ENCODE measurements at places on chromosomes 7 and 10. TPM values are rescaled to one million over a fixed set of nuclear protein-coding genes. Genes with fewer than 3 reads are reported as not detected.

MUC3A gene
- total RNA-seq = 0.11 TPM

OR2A5 gene
- total RNA-seq = not detected

C10orf95 gene
- 1.6 TPM for total RNA-seq

PRSS37 gene
- total RNA-seq = not detected

ZPBP gene
- total RNA-seq = not detected

NANOS1 gene
- total RNA-seq = 5.4 TPM

NKX2-3 gene
- total RNA-seq = 0.07 TPM

OR2A12 gene
- total RNA-seq = not detected

SUGCT gene
- 1.7 TPM for total RNA-seq

PAPOLB gene
- total RNA-seq = 0.40 TPM

DNA sequence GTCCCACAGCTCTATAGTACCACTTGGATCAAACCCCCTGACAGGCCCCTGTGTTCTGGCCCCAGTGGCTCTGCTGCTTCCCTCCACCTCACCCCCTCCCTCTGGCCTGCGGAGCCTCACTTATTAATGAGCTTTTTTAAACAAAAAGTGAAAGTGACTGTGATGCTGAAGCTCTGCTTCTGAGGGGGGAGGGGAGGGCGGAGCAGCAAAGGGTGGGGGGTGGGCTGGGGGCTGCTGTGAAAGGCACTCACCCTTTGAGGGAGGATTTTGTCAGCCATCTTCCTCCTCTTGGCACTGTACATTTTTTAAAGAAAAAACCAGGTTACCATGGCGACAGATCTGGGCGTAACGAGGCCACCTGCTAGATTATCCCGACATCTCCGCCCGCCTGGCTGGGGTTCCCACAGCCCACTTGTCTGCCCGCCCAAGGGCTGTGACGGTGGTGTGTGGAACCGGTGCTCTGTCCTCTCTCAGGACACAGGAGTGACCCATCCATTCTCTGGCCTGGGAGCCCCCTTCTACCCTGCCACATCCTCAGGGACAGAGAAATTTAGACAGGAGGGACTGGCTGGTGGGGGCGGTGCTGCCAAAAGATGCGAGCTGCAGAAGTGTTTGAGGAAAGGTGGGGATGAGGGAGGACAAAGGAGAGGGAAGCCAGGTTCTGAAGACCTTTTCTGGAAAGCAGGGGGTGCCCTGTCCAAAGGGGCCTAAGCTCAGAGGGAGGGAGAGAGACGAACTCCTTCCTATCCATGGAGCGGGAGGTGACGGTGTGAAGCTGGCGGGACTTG, 4.9 kb downstream of the SMARCD3 start:
- H3K4me1 ChIP-seq = peaks cover 4% of the 10 kb centered on the region
- no peak for DNase-seq

DNA sequence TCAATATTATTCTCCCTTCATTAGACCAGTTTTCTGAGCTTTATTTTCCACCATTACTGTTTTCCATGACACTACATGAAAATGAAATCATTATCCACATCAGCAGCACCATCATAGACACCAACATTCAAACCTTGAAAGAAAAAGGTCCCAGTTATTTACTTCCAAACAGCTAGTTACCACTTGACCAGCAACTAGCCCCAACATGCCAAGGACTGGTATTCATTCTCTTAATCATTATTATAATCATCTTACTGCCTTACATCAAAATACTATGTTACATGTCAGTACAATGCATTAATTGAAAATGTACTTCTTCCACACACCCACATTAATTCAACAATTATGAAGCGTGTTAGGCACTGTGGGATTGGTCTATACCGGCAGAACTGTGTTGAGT, 199.4 kb downstream of the TSPAN12 start:
- DNase-seq = no peak
- H3K4me1 ChIP-seq = peaks cover 5% of the 10 kb centered on the region
- H3K36me3 ChIP-seq = no peaks in the 10 kb centered on the region
- H3K27ac ChIP-seq = no peak overlapping the region
- H3K27me3 ChIP-seq = no peaks in the 10 kb centered on the region

DNA sequence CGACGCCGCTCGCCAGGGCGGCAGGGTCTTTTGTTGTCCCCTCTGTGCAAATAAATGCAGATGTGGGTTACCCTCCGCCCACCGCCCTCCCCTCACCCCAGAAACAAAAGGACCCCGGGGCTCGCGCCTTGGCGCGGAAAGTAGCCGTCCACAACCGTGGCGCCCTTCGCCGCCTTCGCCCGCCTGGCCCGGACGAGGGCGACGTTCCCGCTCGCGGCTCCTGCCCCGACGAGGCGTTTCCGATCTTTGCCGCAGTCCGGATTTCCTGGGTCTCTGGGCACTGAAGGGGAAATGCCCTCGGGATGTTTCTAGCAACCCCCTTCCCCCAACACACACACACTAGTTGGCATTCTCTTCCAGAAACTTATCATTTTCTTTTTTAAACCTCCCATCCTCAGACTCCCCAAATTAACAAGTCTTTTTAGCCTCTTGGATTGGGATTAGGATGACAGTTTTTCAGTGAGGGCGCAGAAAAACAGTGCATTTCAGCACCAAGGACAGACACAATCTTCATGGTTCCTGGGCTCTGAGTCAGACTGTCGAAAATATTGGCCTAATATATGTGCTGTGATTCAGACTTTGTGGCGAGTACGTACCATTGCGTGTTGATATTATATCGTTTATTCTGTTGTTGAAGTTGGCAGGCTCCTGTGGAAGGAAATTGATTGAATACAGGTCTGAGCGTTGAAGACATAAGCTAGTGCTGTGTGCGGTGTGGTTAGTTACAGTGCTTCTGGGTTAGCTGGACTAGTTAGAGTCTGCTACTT, 771 bp downstream of the PHYHIPL start:
- no peak overlapping the region for H3K27ac ChIP-seq
- peak; percentile 85 for DNase-seq
- peaks cover 41% of the 10 kb centered on the region for H3K27me3 ChIP-seq
- no peaks in the 10 kb centered on the region for H3K36me3 ChIP-seq
- H3K4me1 ChIP-seq = no peaks in the 10 kb centered on the region

DNA sequence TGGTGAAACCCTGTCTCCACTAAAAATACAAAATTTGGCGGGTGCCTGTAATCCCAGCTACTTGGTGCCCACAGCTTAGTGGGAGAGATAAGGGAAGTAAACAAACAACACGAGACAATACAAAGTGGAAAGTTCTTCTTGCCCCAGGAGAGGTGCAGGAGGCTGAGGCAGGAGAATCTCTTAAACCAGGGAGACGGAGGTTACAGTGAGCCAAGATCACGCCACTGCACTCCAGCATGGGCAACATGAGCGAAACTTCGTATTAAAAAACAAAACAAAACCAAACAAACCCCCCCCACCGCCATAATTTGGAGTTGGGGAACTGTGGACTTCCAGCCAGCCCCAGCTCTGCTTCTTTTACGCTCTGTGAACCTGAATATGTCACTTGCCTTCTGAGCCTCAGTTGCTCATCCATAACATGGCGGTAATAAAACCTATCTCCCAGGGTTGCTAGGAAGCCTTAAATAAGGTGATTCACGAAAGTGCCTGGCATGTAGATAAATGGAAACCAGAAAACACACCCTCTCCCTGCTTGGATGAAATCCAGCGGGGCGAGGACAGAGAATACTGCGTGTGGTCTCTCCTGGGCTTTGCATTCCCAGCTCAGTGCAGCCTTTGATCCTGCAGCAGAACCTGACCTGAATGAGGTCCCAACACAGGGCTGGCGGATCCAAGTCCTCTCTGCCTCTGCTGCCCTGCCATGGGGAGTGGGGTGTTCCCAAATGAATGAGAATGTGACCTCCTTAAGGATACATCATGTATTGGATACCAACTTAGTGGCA, 10.2 kb downstream of the MLXIPL start:
- DNase-seq = peak; percentile 39
- peaks cover 9% of the 10 kb centered on the region for H3K4me1 ChIP-seq
- no peaks in the 10 kb centered on the region for H3K36me3 ChIP-seq
- no peaks in the 10 kb centered on the region for H3K27me3 ChIP-seq
- no peak overlapping the region for H3K27ac ChIP-seq

DNA sequence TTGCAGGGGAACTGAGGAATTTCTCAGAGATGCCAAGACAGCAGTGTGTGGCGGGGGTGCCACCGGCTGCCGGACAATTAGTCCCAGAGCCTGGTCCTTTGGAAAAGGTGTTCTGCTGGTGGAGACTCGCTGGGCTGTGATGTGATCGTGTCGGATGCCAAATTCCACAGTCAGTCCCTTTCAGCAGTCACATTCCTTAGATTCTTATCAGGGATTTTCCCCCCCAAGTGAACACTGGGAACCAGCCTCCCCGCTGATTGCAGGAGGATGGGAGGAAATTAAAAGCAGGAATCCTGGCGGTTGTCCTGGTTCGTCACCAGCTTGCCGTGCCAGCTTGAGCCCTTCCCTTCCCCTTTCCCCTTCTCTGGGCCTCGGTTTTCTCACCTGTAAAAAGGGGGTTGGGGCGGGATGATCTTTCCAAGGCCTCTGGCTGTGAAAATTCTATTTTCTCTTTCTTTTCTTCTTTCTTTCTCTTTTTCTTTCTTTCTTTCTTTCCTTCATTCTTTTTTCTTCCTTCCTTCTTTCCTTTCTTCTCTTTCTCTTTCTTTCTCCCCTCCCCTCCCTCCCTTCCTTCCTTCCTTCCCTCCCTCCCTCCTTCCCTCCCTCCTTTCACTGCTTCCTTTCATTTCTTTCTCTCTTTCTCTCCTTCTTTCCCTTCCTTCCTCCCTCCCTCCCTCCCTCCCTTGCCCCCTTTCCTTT, 39.6 kb downstream of the COL26A1 start:
- DNase-seq = peak; percentile 76
- H3K4me3 ChIP-seq = peak overlapping the region; percentile 59
- 0 out of 2 replicates have a peak, but pooled peaks cover 4% of the 10 kb centered on the region for H3K27me3 ChIP-seq
- H3K4me1 ChIP-seq = peaks cover 8% of the 10 kb centered on the region
- no peaks in the 10 kb centered on the region for H3K36me3 ChIP-seq
- no peak overlapping the region for H3K27ac ChIP-seq

GRCh38 chr10:29244978-29245377, 43.9 kb upstream of the LYZL1 start:
- H3K27me3 ChIP-seq = no peaks in the 10 kb centered on the region
- H3K27ac ChIP-seq = no peak overlapping the region
- no peaks in the 10 kb centered on the region for H3K36me3 ChIP-seq
- no peak for DNase-seq
- H3K4me1 ChIP-seq = no peaks in the 10 kb centered on the region

GRCh38 chr10:72079356-72079755, 9.0 kb downstream of the SPOCK2 start:
- H3K4me3 ChIP-seq = no peak overlapping the region
- no peaks in the 10 kb centered on the region for H3K36me3 ChIP-seq
- DNase-seq = no peak

- no peaks in the 10 kb centered on the region for H3K27me3 ChIP-seq
- H3K27ac ChIP-seq = no peak overlapping the region
- H3K4me3 ChIP-seq = no peak overlapping the region
- H3K36me3 ChIP-seq = no peaks in the 10 kb centered on the region
These were observed 125.7 kb downstream of the RGS10 start for GRCh38 chr10:119416855-119417254.

DNA sequence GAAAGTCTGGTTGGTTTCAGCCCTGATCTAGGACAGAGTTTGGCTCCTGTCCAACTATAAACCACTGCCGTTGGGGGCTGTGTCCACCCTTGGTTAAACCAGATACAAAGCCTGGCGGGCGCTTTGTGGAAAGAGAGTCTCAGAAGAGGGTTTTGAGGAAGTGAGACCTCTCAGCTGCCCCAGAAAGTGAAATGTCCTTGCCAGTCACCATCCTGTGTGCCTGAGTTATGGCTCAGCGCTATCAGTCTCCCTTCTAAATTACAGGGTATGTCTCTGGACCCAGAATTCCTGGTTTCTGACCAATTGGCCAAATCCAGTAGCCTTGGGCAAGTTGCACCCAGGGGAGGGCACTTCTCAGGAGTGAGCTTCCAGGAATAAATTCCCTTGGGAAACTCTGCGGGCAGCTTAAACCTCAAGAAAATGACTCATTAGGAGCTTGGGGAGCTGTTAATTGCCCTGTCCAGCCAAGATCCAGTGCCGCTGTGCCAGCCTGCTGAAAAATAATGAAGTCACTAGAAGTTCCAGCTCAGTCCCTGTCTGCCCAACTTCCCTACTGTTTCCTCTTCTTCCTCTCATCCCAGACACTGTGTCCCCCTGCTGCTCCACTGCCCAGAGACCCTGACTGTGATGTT, 66.7 kb upstream of the PDZD8 start:
- no peak overlapping the region for H3K27ac ChIP-seq
- H3K4me1 ChIP-seq = peaks cover 13% of the 10 kb centered on the region
- peak; percentile 50 for DNase-seq
- no peaks in the 10 kb centered on the region for H3K36me3 ChIP-seq

DNA sequence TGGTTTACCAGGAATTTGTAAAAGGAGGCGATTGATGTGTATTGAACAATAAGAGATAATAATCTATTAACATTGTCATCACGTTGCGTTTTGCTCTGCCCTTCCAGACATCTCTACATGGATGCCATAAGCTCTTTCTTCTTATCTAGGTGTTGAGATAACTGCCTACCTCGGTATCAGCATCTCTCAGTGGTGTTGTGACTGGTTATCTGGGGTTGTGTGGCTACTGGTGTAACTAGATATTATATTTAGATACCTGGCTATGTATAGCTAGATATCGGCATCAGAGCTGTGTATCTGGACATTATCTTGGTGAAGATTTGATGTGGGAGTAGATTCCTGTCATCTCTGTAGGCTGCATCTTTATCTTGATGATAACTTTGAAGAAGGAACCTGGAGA, 17.2 kb downstream of the GATA3 start:
- H3K27me3 ChIP-seq = no peaks in the 10 kb centered on the region
- no peak overlapping the region for H3K4me3 ChIP-seq
- no peaks in the 10 kb centered on the region for H3K4me1 ChIP-seq
- no peak overlapping the region for H3K27ac ChIP-seq

GRCh38 chr10:19702215-19702614, 114.0 kb upstream of the PLXDC2 start:
- no peak overlapping the region for H3K27ac ChIP-seq
- peak; percentile 23 for DNase-seq
- H3K27me3 ChIP-seq = no peaks in the 10 kb centered on the region
- no peaks in the 10 kb centered on the region for H3K4me1 ChIP-seq
- no peak overlapping the region for H3K4me3 ChIP-seq

- H3K27ac ChIP-seq = no peak overlapping the region
- no peak for DNase-seq
- H3K4me3 ChIP-seq = no peak overlapping the region
- no peaks in the 10 kb centered on the region for H3K36me3 ChIP-seq
These were observed 405.1 kb downstream of the PLXNA4 start for GRCh38 chr7:132171130-132171576.

- no peaks in the 10 kb centered on the region for H3K36me3 ChIP-seq
- no peak overlapping the region for H3K4me3 ChIP-seq
- peaks cover 37% of the 10 kb centered on the region for H3K27me3 ChIP-seq
- no peaks in the 10 kb centered on the region for H3K4me1 ChIP-seq
- no peak overlapping the region for H3K27ac ChIP-seq
- DNase-seq = no peak
These were observed 112.5 kb downstream of the WDR11 start for GRCh38 chr10:120963594-120964220.

DNA sequence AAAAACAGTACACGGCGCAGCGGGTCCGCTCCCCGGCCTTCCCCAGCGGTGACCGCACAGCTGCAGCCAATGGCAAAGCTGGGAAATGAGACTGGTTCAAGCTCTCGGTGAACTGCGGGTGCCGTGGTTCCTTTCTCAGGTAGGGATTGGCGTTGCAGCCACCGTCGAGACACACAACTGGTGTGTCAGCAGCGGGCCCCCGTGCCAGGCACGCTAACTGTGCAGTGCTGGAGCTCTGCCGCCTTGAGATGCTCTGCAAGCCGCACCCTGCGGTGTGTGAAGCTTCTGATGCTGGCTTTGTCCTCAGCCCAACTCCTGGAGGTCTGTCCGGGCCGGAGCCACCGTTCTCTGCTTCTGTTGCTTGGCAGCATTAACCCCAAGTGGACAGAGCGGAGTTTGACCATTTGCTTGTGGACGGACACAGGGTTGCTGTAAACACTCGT, 20.6 kb upstream of the NKX6-2 start:
- H3K27ac ChIP-seq = no peak overlapping the region
- no peaks in the 10 kb centered on the region for H3K36me3 ChIP-seq
- no peak for DNase-seq
- no peaks in the 10 kb centered on the region for H3K4me1 ChIP-seq
- H3K27me3 ChIP-seq = no peaks in the 10 kb centered on the region
- no peak overlapping the region for H3K4me3 ChIP-seq
